ENCODE measurements at places on chromosomes 12 and 14. TPM values are rescaled to one million over a fixed set of nuclear protein-coding genes. Genes with fewer than 3 reads are reported as not detected.
A peak's percentile ranks its signal among the peaks of the same experiment; 100 is the strongest.

DNA sequence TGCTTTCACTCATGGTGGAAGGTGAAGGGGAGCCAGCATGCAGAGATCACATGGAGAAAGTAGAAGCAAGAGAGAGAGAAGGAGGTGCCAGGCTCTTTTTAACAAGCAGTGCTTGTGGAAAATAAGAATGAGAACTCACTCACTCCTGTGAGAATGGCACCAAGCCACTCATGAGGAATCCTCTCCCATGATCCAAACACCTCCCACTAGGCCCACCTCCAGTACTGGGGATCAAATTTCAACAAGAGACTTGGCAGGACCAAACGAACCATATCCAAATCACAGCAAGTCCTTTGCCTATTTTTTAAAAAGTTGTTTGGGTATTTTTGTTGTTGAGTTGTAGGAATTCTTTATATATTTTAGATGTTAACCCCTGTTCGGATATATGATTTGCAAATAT, 245.9 kb upstream of the ARID2 start:
- H3K27ac ChIP-seq: no peak overlapping the region
- H3K4me3 ChIP-seq: no peak overlapping the region
- no peaks in the 10 kb centered on the region for H3K36me3 ChIP-seq
- no peaks in the 10 kb centered on the region for H3K27me3 ChIP-seq
- no peaks in the 10 kb centered on the region for H3K4me1 ChIP-seq
- DNase-seq: no peak

DNA sequence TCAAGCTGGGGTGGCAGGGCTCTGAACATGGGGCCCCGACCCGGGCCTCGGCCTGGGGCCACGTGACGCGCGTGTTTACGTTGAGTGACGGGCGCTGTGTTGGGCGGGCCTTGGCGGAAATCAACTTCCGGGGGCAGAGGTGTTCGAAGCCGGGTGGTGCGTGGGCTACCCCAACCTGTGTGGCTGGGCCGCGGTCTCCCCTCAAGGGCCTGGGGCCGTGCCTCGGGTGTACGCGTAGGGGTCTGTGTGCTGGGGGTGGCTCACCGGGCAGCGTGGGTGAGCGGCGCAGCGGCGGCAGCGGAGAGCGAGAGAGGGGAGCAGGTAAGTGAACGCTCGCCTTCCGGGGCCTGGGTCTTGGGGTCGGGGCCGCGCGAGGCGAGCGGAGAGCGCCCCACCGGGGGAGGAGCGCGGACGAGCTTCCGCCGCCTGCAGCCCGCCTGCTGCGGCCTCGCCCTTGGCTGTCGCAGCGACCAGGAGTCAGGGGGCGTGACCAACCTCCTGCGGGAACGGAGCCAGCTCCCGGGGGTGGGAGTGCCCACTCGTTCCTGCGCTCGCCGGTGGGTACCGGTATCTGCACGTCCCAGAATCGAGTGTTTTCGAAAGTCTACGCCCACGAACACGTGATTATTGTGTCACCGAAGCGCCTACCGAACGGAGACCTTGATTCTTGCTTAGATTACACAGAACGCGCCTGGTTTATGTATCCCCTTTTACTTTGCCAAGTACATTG, at the start of gene CCDC91:
Gene CCDC91 (plus strand): TSS at position 136 of the 730 bp plus-strand sequence. CDS start 66,760 bp downstream, outside the sequence.
- H3K4me1 ChIP-seq: peaks cover 12% of the 10 kb centered on the region
- no peaks in the 10 kb centered on the region for H3K27me3 ChIP-seq
- peak; percentile 77 for DNase-seq
- H3K27ac ChIP-seq: peak within 1 kb of the TSS; percentile 76
- H3K36me3 ChIP-seq: no peaks in the 10 kb centered on the region

DNA sequence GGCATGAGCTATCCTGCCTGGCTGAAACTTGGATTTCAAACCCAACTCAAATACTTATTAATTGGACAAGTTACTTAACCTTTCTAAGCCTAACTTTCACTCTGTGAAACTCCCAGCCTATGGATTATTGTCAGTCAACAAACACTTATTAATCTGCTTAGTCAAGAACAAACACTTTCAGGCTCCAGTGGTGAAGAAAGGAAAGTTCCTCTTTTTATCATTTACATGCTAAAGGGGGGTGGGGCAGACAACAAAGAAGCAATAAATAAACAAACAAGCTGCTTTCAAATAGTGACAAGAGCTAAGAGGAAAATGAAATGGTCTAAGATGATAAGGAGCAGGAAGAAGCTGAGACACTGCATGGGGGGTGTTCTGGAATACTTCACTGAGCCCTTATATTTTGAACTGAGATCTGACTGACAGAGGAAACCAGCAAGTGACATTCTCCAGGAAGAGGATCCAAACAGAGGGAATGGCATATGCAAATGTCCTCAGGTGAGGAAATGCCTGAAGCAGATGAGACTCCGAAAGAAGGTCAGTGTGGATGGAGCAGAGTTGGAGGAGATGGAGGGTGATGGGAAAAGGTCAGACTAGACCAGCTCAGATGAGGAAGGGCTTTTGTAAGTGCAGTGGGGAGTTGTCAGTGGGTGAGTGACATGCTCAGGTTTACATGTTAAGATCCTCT, 259.6 kb downstream of the ITPR2 start:
- H3K36me3 ChIP-seq: peaks cover 4% of the 10 kb centered on the region
- no peak overlapping the region for H3K4me3 ChIP-seq
- DNase-seq: no peak
- H3K27me3 ChIP-seq: no peaks in the 10 kb centered on the region
- no peaks in the 10 kb centered on the region for H3K4me1 ChIP-seq

DNA sequence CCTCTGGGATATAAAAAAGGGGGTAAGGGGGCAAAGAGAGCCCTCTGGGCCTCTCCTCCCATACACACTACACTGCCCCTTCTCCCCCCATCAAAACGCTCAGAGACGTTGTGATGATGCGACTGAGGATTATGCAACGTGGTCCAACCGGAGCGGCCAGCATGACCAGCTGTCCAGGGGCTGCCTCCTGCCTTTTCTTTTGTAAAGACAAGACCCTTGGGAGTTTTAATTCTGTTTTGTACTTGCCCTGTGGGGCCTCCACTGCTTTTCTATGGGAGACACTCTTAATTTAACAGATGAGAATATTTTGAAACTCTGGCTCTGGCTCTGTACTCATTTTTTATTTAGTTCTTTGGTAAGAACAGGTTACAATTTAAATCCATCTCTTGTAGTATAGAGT, 7.2 kb downstream of the MBD6 start:
- DNase-seq: no peak
- H3K4me1 ChIP-seq: no peaks in the 10 kb centered on the region
- no peak overlapping the region for H3K27ac ChIP-seq
- H3K27me3 ChIP-seq: no peaks in the 10 kb centered on the region

DNA sequence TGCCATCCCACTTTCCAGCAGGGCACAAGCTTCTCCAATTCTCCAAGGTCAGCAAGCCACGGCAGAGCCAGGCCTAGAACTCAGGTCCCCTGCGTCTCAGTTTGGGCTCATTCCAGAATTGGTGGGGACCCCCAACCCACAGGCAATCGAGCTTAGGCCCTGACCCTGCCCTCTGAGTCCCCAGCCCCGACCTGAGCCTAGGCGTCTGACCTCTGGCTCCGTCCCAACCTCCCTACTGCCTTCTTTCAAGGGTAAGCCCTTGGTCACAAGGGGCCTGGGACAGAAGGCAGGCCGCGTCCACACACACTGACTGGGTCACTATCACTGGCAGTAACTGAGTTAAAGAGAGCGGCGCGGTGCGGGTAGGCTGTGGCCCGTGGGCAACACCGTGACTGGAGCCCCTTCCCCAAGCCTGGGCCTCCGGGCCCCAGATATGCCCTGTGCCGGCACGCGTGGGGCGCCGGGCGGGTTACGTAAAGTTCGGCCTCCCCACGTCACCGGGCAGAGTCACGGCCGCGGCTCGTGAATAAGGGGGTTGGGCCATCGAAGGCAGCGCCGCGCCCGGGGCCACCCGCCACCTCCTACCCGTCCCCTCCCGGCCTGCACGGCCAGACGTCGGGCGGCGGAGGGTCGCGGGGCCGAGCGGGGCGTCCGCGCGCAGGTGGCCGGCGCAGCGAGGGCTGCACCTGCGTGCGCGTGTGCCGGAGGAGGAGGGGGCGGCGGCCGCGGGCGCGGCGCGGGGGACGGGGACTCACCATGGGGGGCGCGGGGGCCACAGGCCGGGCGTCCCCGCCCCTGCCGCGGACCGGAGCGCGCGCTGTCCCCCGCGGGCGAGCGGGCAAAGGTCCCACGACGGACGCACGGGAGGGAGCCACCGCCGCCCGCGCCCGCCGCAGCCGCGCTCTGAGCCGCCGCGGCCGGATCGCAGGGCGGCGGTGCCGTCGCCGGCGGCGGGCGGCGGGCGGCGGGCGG, 516 bp downstream of the ANKRD9 start:
- H3K4me3 ChIP-seq: peak overlapping the region; percentile 3
- H3K27ac ChIP-seq: peak overlapping the region; percentile 63
- H3K4me1 ChIP-seq: peaks cover 12% of the 10 kb centered on the region

DNA sequence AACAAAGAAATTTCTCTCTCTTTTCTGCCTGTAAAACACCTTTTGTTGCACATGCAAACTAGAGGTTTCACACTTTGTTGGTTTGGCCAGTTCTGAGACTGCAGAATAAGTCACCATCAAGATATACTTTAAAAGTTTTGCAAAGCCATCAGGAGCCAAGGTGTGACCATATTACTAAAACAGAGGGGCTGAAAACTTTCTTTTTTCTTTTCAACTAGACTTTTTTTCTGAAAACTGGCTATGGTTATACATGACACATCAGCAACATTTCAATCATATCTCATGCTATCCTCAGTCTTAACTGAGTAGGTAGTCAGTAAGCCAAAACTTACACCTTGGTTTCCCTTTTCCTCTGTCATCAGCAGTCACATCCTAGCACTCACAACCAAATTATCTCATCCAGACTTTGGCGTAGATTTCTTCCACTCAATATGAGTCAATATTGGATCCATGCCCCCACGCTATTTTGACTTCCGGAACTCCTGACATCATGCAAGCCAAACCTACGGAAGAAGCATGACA, 4.1 kb upstream of the IFNG start:
- no peak overlapping the region for H3K27ac ChIP-seq
- no peaks in the 10 kb centered on the region for H3K36me3 ChIP-seq
- no peak overlapping the region for H3K4me3 ChIP-seq
- H3K4me1 ChIP-seq: no peaks in the 10 kb centered on the region
- no peaks in the 10 kb centered on the region for H3K27me3 ChIP-seq

GRCh38 chr14:51395361-51395849, 155.4 kb downstream of the TMX1 start:
- DNase-seq: peak; percentile 91
- no peaks in the 10 kb centered on the region for H3K36me3 ChIP-seq
- peaks cover 52% of the 10 kb centered on the region for H3K4me1 ChIP-seq

GRCh38 chr14:47226877-47227520, 448.4 kb downstream of the MDGA2 start:
- no peak overlapping the region for H3K4me3 ChIP-seq
- H3K4me1 ChIP-seq: peaks cover 35% of the 10 kb centered on the region
- no peaks in the 10 kb centered on the region for H3K36me3 ChIP-seq
- DNase-seq: peak; percentile 85
- no peaks in the 10 kb centered on the region for H3K27me3 ChIP-seq
- H3K27ac ChIP-seq: peak overlapping the region; percentile 69

- no peak for DNase-seq
- H3K27ac ChIP-seq: no peak overlapping the region
- H3K4me3 ChIP-seq: no peak overlapping the region
- no peaks in the 10 kb centered on the region for H3K36me3 ChIP-seq
- H3K4me1 ChIP-seq: no peaks in the 10 kb centered on the region
Measured at GRCh38 chr12:115597157-115597712, 680.3 kb downstream of the MED13L start.

- no peaks in the 10 kb centered on the region for H3K36me3 ChIP-seq
- no peak overlapping the region for H3K4me3 ChIP-seq
- H3K27ac ChIP-seq: peak overlapping the region; percentile 10
- peaks cover 23% of the 10 kb centered on the region for H3K27me3 ChIP-seq
- DNase-seq: peak; percentile 10
Measured at GRCh38 chr12:69095765-69096477, 143.4 kb upstream of the CPSF6 start.

DNA sequence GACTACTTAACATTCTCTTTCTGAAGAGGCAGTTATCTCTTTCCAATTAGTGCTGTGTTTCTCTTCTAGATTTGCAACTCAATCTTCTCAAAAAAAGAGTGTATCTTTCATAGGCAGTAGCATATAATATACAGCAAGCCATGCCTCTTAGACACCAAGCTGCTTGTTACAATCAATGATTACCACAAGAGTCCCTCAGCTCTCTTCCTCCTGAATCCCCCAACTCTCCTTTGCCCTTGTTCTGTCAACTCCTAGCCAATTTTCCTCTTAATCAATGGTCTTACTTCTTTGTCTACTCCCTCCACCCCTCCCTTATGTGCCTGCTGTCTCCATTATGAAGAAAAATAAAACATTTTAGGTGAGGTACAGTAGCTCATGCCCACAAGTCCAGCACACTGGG, 2.6 kb downstream of the TMTC1 start:
- H3K36me3 ChIP-seq: no peaks in the 10 kb centered on the region
- no peak overlapping the region for H3K4me3 ChIP-seq
- DNase-seq: no peak

DNA sequence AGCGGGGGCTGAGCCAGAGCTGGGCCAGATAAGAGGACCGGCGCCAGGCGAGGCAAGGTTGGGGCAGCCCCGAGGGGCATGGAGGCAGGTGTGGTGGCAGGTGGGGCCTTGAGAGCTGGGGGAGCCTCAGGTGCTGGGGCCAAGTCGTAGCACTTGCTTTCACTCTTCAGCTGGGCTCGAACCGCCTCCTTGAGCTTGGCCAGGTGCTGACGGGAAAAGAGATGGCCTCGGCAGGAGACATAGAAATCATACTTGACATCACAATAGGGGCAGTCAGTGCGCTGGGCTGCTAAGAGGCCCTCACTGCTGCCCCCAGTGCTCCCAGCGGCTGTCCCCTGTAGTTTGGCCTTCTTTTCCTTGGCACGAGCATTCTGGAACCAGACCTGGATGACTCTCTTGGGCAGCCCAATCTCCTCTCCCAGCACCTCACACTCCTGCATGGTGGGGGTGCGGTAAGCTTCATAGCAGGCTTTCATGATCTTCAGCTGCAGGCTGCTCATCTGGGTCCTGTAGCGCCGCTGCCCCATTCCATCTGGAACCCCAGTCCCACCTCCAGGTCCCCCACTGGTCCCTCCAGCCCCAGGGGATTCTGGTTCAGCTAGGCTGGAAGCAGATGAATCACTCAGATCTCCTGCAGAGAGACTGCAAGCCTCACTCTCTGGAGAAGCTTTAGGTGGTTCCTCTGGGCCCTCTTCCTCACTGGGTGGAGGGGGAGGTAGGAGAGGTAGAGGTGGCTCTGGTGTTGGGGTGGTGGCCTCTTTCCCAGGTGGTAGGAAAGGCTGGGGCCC, 28.1 kb downstream of the ZFHX2 start:
- H3K27me3 ChIP-seq: no peaks in the 10 kb centered on the region
- H3K36me3 ChIP-seq: no peaks in the 10 kb centered on the region
- no peaks in the 10 kb centered on the region for H3K4me1 ChIP-seq
- no peak overlapping the region for H3K4me3 ChIP-seq
- DNase-seq: no peak
- no peak overlapping the region for H3K27ac ChIP-seq

GPR68 gene
- 0.51 TPM for total RNA-seq

TAMALIN gene
- total RNA-seq: 87.5 TPM

SNRNP35 gene
- 27.9 TPM for total RNA-seq

HOXC11 gene
- not detected for total RNA-seq

MYH7 gene
- not detected for total RNA-seq

Data from endothelial cell of umbilical vein (primary cell).